NCI-H748 treated with DMSO at 0.1 percent for 48 hours (cell line): ENCODE measurements at places on chromosomes 3 and 15.

DNA sequence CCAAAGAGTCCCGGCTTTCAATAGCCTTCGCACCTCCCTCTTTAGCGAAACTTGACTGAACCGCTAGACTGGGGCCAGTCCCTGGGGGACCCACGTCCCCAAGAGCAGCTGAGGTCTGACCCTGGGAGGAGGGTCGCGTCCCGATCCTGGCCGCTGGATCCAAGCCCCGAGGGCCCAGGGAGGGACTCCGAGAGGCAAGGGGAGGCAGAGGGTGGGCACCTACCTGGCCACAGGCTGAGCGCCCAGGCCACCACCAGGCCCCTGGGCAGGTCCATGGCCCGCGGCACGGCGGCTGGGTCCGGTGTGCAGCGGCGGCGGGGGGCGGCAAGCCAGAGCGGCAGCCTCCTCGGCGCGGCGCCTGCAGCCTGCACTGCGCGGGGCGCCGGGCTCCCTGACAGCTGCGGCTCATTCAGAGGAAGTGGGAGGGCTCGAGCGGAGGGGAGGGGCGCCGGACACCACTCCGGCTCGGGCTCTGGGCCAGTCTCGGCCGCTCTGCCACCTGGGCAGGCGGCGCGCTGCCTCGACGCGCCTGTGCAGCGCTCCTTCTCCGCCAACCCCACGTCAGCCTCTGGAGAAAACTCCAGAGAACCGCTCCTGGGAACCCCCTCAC is at the start of gene ITGA11:
ITGA11 (minus strand) TSS at position 372 of the 610 bp plus-strand sequence; CDS start at position 275, 97 bp downstream.
- peak; percentile 13 for DNase-seq

DNA sequence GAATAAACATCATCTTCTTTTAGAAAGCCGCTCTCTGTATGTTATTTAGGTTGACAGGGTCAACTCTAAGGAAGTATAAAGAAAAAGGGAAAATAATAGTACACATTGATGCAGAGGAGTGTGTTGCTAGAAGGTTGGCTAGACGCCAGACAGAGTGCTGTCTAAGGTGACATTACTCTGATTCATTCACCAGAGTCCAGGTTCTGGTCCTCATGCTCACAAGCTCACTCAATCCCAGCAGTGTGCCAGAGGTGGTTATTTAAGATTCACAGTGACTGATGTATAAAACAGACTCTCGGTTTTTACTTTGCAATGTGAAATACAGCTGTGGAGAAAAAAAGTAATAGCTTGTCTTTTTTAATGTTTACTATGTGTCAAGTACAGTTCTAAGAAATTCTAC is 1.7 kb downstream of the CFAP44 start:
- DNase-seq: no peak

DNA sequence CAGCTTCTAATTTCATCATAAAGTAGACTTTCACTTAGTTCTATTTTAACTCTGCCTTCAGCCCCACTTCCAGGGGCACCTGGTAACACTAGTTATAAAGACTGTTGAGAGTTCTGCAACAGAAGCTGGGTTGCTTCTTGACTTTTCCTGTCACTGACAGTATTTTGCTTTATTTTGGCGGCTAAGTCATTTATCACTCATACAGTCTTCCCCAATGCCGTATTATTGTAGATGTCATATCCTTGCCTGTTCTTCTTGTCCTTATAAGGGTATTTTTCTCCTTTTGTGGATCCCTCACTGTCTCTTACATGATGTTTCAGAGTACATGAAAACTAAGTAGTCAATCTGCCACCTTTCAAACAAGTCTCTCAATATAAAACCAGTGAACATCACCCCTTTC is 369.0 kb upstream of the PPP2R3A start:
- DNase-seq: no peak

DNA sequence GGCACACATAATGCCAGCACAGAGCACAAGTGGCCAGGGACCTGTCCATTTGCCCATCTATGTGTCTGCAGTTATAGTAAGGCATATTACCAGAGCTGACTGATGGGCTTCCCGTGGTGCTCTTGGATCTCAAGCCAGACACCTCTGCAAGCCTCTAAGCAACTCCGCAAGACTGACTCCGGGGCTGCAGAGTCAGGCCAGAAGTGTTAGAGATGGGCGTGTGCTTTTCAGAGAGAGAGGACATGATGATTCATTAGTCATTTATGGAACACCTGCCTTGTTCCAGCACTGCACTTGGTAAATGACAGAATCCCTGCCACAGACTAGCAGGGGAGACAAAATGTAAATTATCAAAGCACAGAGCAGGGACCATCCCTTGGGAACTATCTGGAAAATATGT is 559.0 kb downstream of the PDCD6IP start:
- no peak for DNase-seq

DNA sequence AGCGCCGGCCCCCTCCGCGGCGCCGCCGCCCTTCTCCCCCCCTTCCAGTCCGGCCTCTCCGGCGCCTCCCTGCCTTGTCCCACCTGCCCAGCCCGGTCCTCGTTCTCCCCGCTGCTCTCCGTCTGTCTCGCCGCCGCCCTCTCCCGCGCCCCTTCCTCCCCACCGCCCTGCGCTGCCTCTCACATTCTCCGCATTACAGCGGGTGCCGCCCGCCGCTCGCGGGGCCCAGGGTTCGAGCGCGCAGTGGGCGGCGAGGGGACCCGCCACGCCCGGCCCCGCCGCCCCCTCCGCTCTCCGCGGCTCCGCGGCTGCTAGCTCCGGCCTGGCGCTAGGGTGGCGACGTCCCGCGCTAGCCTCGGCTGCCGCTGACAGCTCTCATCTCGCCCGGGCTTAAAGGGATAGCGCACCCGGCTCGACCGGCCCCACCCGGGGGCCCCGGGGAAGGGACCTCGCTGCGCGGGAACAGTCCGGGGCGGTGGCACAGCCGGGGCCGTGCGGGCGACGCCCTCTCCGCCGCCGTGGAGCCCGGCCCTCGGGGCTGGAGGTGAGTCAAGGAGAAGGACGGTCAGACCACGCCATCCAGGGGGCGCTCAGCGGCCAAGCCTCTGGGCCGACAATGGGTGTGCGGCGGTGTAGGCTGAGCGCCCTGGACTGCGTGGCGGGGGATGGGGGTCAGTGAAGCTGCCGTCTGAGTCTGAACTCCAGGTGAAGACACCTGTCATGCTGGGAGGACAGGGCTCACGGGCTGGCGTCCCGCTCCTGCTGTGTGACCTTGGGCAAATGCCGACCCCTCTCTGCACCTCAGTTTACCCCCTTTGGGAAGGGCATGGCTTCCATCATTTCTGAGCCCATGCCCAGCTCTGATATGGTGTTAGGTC is 187.4 kb upstream of the LINGO1 start:
- peak; percentile 9 for DNase-seq

DNA sequence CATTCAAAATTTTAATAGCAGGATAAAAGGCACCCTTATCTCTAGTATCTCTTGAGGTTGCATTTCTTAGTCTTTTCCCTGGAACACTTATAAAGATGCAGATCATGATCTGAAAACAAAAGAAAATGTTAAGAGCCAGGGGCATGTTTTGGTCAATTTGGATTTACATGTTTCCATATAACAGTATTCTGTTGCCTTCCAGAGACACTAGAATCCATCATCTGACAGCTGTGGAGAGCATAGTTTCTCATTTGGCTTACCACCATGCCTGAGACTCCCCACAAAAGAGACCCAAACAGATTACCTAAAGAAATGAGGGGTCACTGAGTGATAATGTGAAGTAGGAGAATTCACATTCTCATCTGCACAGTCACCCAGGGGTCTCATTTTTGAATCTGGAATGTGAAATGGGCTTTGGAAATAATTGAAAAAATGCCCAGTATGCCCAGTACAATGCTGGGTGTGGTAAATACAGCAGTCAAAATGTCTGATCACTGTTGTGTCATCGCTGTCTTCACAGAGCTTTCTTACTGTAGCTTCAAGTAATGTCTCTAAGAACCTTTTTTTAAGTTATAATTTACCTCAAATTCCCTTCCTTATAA is 79.9 kb upstream of the ZBTB20 start:
- no peak for DNase-seq

DNA sequence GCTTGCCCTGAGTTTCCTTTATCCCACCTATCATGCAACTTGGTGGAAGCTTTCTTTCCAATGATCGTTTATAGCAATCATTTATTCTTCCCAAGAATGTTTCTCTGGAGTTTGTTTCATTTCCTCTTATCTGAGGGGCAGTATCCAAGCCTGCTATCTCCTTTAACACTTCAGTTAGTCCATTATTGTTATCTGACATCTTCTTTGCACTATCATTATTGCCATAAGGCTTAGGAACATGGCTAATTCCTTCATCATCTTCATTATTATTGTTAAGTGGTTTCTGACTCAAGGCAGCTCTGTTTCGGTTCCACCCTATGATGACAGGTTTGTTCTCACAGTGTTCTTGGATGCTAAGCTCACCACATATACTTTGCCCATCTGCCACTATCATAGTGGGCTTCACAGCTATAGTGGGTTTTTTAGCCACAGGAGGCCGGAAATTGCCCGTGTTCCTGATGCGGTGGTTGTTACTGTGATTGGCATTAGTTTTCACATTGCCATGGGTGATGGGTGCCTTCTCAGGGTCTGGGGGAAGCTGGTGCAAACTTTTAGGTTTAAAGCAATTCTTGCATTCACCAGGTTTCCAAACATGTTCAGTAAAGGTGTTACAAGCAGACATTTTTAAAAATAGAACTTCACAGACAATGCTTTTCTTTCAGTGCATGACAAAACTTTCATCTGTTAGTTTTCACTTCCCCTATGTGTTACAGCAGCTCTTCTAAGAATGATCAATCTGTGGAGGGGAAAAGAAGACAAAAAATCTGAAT is 110.6 kb upstream of the TSPAN3 start:
- DNase-seq: no peak

GRCh38 chr15:57455929-57456328 is 79.6 kb downstream of the CGNL1 start:
- no peak for DNase-seq

DNA sequence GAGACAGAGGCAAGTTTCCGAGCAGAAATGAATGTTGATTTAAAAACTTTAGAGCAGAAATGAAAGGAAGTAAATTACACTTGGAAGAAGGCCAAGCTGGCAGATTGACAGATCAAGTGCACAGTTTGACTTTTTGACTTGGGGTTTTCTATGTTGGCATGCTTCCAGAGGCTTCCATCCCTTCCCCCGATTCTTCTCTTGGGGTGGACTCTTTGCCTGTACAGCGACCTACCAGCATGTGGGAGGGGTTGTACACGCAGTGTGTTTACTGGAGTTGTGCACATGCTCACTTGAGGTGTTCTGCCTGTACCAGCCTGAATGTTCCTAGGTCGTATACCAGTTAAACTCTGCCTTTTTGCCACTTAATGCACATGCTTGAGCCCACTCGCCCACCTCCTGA is 701.5 kb upstream of the GBE1 start:
- DNase-seq: peak; percentile 24

GRCh38 chr15:73598530-73599160 is 34.5 kb downstream of the NPTN start:
- no peak for DNase-seq

DNA sequence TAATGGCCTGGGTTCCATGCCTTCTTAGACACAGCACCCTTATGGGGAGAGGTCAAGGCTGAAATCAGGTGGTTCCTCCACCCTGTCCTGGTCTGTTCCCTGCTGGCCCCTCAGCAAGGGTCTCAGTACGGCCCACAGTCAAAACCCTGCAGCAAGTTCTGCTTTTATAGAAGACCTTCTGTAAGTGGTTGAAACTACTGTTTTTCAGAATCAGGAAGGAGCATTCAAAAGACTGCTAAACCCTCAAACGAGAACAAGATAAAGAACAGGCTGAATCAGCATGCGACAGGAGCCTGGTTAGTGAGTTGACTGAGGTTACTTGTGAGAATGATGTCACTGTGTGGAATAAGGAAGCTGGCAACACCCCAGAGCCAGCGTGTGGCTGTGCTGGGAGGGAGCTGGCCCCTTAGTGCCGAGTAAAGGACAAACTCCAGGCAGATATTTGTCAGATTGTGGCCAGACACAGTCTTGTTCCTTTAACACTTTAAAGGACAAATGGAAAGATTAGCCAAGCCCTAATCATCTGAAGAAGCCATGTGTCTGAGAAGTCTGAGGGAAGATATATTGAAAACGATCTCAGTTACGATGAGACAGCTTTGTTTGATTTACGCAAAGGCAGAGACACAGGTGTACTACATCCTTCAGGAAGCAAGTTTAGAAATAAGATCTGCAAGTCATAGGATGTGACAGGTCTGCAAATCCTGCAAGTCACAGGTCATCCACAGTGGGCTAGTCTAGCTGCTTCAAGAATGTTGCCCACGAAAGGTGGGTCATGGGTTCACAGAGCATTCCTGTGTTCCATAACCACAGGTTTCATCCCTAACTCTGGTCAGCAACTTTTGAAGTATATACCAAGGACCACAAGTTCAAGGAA is 54.0 kb downstream of the B3GNT5 start:
- no peak for DNase-seq

- DNase-seq: peak; percentile 47
Measured at GRCh38 chr15:80778964-80779657, at the start of gene CEMIP. TSS of gene CEMIP (plus strand) at chr15:80779370. CDS start at chr15:80873880, 94,510 bp downstream.

DNA sequence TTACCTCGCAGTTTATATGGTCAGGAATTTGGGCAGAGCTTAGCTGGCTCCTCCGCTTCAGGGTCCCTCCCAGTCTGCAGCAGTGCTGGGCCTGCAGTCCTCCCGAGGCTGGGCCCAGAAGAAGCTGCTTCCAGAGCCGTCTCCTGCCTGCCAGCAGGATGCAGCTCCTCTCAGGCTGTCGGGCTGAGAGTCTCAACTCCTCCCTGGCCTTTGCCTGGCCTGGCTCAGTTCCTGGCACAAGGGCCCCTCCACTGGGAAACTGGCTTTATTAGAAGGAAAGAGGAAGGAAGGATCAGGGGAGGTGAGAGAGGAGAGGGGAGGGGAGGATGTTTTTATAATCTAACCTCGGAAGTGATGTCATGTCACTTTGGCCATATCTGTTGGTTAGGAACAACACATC is 72.8 kb downstream of the GABRG3 start:
- no peak for DNase-seq

- DNase-seq: no peak
Measured at GRCh38 chr15:95353512-95353911, 977.0 kb upstream of the NR2F2 start.

GRCh38 chr3:67461667-67462142 is 192.7 kb downstream of the SUCLG2 start:
- DNase-seq: no peak

- DNase-seq: no peak
Measured at GRCh38 chr15:50906954-50907600, 1.4 kb upstream of the AP4E1 start.

DNA sequence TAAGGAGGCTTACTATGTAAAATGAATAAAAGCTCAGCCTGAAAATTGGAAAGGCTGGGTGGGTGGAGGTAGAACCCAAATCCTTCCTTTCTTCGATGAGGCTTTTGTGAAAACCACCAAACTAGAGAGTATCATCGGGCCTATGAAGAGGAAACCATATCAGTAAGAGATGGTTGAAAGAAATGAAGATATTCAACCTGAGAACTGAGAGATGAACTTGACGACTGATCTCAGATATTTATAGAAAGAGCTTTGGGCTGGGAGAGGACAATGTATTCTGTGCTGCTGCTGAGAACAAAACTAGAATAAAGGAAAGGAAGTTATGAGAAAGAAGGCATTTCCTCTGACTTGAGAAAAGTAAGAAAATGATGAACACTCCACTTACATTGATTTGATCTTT is 236.6 kb downstream of the KCNH8 start:
- no peak for DNase-seq

GRCh38 chr15:82714016-82714415 is 4.3 kb upstream of the AP3B2 start:
- no peak for DNase-seq

GRCh38 chr15:91316126-91316525 is 216.1 kb downstream of the SV2B start:
- DNase-seq: no peak

- no peak for DNase-seq
Measured at GRCh38 chr15:58147171-58147611, 9.0 kb downstream of the AQP9 start.

GRCh38 chr3:151133917-151134450 is 48.5 kb downstream of the MED12L start:
- DNase-seq: no peak
